Fibroblast of skin of left biceps (primary cell): ENCODE measurements at places on chromosomes 3 and 15.

- no peak for DNase-seq
These were observed 291.8 kb downstream of the NAALADL2 start for GRCh38 chr3:175150812-175151401.

- no peak for DNase-seq
These were observed 11.4 kb upstream of the COMMD2 start for GRCh38 chr3:149763565-149764195.

DNA sequence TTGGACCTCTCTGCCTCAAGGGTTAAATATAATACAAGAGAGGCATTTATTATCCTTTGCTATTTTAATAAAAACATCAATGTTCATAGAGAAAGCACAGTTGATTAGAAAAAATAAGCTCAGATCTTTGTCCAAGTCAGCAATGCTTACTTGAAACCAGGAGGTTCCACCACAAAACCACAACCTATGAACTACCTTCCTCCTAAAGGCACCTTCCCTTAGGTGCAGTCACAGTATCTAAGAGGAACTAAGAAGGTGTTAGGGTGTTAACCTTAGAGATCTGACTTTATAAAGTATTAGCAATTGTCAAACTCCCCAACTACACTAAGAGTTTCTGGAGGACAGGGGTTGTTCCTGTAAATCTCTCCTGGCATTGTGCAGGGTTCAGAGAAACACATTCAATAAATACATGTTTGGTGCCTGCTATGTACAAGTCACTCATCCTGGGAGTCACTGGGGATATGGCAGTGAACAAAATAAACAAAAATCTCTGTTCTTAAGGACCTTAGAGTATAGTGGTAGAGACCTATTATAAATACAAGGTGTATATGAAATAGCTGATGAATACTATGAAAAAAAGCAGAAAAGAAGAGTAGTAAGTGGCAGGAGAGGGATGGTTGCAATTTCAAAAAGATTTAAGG, 208.6 kb downstream of the NFKBIZ start:
- DNase-seq, result no peak

- DNase-seq, result no peak
These were observed 196.5 kb upstream of the ATP11B start for GRCh38 chr3:182596676-182597410.

DNA sequence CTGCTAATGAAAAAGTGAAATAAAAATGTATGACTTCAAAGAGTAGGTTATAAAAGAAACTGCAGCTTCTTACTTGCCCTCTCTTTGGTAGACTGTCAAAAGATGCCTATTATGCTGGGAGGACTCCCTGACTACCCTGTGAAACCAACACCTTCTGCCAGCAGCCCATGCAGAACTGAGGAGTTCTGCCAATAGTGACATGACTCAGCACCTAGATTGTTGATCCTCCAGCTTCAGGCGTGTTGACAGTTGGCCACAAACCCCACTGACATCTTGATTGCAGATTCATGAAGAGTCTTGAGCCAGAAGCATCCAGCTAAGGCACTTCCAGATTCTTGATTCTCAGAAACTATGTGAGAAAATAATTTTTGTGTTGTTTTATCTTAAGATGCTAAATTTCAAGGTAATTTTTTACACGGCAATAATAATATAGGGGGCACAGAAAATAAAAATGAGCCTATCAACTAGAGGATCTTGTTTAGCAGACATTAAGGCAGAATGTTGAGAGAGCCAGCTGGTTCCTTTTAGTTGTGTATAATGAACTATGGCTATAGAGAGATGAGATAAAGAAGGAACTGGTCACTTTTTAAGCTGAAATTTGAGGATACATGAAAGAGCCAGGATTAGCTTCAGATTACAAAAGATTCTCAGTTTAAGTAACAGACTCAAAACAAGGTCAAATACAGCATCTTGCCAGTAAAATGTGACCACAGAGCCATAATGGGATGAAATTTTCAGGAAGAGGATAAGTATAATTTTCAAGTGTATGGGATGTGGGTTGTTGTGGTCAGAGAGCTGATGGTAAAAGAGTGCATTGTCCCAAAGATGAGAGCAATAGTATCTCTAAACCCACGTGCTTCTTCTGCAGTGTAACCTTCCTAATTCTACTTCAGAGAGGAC, 588.7 kb upstream of the CBLB start:
- DNase-seq, result peak; percentile 84

DNA sequence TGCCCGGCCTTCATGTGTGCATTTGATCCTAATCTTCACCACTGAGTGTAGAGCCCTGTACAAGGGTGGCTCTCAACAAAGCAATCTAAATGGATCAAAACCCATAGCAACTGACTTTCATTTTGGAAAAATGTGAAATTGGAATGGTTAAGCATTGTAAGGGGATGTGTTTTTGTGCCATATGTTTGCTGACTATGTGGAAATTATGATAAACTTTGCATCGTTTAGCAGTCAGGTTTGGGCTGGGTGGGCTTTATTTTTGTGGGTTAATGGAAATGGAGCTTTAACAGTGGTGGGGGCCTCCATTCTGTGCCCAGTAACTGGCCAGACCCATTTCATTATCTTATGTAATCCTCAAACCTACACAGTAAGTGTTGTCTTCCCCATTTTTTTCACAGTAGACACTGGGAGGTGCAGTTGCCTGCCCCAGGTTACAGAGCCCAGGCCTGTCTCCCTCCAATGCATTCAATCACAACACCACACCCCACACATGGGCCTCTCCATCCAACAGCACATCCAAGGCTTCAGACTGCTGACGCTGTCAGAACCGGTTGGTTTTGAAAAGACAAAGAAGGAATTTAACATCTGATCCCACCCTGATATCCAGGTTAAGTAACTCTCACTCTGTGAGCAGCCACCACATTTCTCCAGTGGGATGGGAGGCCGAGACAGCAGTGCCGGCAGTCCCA, 136.3 kb upstream of the ABHD17C start:
- DNase-seq, result no peak

DNA sequence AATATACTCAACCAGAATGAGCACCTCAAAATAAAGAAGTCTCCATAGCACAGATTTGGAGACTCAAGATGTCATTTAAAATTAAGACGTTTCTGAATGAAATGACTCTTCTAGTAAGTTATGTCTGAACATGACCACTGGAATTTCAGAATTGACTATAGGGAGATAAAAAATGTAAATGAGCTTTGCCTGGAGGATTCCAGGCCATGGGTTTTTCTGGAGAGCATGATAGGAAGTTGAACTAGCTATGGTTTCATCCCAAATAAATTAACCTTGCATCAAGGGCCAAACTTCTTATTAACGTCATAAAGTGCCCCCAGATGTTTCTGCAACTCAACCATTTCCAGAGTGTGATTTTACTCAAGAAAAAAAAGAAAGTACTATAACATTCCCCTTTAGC, 222.6 kb upstream of the NR2F2 start:
- peak; percentile 75 for DNase-seq
